Pons (tissue), 1 donor: ENCODE measurements at places on chromosomes 1 and 21.

- peak; percentile 19 for DNase-seq
Observed at GRCh38 chr1:42172381-42173133, 8.0 kb upstream of the GUCA2A start.

- no peak for DNase-seq
Observed at GRCh38 chr1:179953974-179954492, 577 bp upstream of the CEP350 start.

DNA sequence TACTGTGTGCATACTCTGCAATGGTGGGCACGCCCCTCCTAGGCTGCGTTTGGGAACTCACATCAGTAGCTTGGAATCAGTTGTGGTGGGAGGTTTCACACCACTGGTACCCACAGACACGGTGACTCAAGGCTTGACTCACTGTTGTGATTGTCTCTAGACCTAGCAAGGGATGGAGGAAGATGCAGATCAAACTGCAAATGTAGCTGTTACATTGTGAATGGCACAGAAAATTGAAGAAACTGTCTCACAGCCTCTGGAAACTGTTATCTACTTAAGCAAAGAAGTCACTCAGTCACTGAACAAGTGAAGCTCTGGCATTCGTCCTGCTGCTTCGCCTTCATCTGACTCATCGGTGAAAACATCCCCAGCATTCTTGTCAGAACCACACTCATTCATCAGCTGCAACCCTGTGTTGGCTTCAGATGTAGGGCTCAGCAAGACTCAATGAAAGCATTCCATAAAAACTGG is 59.5 kb downstream of the POFUT2 start:
- peak; percentile 36 for DNase-seq

DNA sequence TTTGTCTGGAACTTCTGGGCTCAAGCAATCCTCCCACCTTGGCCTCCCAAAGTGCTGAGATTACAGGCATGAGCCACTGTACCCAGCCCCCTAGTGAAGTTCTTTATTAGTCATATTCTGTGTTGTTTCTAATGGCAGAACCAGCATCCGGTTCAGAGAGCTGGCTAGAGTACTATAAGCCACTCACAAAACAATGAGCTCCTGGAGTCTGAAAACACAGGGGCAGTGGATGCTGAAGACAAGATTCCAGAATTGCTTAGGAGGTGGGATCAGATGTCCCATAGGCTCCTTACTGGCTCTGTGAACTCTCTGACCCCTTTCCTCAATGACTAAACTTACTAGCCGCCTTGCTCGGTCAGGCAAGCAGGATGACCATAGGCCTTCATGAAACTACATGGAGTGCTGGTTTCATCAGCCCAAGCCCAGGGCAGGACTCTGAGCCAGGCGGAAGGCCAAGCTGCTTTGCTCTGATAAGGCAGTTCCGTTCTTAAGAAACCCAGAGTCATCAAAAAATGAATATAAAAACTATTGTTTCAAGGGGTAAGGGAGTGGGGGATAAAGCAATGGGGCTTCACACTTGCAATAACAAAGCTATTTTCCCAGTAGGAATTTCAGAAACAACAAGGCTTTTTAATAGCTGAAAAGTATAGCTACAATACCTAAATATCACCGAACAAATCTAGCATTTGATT is 8.1 kb downstream of the MTHFR start:
- DNase-seq, result no peak

GRCh38 chr1:184941410-184941733 is 32.9 kb downstream of the NIBAN1 start:
- DNase-seq, result no peak

- DNase-seq, result no peak
Observed at GRCh38 chr1:162018418-162018817, 5.3 kb downstream of the OLFML2B start.

- no peak for DNase-seq
Observed at GRCh38 chr21:38293765-38294164, 37.0 kb downstream of the KCNJ15 start.

- peak; percentile 88 for DNase-seq
Observed at GRCh38 chr1:224245188-224245587, 62.1 kb downstream of the DEGS1 start.

DNA sequence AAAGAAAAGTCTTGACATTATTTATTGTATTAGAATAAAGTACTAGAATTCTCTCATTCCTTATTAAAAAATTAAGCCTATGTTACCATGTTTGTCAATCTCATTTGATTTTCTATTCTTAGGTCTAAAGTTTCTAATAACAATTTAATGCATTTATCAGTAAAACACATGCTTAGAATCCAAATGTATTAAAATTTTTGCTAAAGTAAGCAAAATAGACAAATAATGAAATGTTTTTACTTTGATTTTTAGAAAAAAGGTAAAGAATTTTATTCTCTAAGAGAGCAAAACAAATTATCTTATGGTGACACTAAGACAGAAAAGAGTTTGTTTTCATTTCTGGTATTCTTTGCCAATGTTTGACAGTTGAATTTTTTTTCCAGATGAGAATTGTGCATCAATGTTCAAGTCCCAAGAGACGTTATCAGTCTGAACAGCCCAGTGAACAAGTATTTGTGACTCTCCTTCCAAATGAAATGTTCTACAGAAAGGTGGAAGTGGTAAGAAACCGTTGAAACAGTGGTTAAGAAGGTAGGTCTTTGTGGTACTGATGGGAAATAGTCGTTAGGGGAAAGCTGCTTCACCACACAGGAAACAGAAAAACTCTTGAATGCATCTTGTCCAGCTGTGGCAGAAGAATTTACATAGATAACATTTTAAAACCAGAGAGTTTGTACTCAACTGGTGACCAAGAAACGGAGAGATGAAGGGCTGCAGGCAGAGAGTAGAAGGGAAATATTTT is 402.5 kb downstream of the PTPRC start:
- DNase-seq, result no peak

- peak; percentile 73 for DNase-seq
Observed at GRCh38 chr1:32242341-32242851, 4.6 kb upstream of the FAM167B start.

GRCh38 chr21:21730512-21730911 is 732.3 kb downstream of the NCAM2 start:
- no peak for DNase-seq

GRCh38 chr1:201399352-201400126 is 415 bp upstream of the LAD1 start:
- no peak for DNase-seq

DNA sequence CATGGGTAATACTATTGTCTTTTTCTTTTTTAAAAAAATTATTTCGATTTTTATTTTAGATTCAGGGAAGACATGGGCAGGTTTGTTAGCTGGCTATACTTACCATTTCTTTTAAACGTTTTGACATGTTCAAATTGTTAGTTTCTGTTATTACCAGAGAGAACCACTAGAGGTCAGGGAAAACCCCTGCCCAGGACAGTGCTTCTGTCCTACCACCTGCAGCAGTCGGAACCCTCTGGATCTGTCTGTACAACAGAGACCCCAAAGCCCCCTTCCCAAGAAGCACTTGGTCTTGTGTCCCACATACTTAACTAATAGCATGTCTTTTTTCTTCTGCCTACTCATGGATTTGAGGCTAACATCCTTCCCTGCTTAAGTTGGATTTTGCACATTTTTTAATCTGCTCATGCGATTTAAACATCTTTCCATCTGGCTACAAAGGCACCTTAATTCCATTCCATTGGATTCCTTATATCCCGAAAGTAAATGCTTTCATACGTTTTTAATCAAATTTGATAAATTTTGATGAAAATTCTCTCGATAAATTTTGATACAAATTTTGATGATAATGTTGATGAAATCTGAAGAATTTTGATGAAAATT is 10.0 kb upstream of the C1orf115 start:
- peak; percentile 33 for DNase-seq

DNA sequence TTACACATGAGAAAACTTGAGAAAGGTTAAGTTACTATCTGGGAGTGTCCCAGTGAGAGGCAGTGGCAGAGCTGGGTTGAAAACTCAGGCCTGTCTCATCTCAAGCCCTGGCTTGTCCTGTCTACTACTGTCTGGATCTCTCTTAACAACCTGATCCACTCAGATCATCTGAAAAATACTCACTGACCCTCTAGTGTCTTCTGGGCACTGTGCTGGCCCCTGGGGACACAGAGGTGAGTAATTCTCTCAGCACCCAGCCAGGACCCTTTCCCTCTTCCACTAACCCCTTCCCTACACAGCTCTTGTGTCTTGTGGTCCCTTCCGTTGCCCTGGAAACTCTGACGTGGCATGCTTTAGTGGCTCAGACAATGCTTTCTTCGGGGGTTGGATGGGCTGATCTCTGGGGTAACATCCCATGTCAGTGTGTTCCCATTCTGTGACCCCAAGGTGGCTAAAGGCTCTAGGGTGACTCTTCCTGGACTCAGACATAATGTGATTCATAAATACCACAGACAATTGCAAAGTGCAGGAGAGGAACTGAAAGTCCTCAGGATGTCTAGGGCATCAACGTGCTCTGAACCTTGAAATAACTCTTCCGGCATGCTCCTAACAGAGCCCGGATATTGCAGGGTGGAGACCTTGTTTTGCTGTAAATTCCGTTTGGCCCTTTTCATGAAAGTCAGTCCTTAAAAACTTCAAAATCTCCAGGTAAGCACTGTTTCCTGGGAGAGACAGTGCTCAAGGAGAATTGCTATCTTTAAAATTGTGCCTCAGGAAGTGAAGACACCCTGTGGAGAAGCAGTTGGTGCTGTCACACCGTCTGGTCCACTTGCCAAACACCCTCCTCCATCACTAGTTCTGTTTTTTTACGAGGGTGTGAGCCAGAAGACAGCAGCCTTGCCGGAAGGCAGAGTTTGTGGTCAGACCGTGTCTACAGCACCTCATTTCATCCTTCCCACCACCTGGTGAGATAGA is 4.0 kb downstream of the SHISAL2A start:
- peak; percentile 54 for DNase-seq

- no peak for DNase-seq
Observed at GRCh38 chr1:56780826-56781225, 38.4 kb downstream of the FYB2 start.

DNA sequence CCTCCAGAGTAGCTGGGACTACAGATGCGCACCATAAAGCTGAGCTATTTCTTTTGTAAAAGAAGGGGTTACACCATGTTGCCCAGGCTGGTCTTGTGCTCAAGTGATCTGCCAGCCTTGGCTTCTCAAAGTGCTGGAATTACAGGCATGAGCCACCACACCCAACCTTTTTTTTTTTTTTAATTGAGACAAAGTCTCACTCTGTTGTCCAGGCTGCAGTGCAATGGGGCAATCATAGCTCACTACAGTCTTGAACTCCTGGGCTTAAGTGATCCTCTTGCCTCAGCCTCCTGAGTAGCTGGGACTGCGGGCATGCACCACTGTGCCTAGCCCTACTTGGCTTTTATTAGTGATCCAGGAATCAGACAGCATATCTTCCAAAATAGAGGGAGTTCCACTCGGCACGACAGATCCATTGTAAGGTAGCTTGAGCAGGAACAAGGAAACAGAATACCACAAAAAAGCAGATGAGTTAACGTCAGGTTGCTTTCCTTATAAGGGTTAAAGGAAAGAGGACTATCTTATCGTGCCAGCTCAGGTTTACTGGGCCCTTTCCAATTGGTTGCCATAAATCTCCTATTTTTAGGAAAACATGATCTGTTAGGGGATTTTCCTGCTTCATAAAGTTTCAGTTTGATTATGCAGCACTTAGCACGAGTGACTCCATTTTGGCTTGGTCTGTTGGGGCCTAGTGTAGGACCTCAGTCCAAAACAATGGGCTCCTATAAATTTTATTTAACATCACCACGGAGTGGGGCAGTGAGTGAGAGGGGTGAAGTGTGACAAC is 45.2 kb downstream of the NENF start:
- no peak for DNase-seq

- DNase-seq, result no peak
Observed at GRCh38 chr1:162151900-162152829, 82.7 kb downstream of the NOS1AP start.

DNA sequence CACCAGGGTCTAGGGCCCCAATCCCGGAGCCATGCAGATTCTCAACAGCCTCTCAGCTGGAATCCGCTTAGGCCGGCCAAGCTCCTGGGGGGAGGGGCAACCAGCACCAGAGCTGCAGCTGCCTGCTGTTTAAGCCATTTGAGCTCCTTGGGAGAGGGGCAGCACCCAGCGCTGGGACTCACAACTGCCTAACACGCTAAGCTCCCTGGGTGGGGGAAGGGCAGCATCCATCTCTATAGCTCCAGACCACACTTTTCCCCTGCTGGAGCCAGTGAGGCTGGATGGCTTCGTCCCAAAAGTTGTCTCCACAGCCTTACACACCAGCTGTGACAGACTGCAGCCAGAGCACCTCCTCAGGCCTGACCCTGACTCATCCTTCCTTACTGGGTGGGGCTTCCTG is 6.9 kb upstream of the PTGFR start:
- no peak for DNase-seq

DNA sequence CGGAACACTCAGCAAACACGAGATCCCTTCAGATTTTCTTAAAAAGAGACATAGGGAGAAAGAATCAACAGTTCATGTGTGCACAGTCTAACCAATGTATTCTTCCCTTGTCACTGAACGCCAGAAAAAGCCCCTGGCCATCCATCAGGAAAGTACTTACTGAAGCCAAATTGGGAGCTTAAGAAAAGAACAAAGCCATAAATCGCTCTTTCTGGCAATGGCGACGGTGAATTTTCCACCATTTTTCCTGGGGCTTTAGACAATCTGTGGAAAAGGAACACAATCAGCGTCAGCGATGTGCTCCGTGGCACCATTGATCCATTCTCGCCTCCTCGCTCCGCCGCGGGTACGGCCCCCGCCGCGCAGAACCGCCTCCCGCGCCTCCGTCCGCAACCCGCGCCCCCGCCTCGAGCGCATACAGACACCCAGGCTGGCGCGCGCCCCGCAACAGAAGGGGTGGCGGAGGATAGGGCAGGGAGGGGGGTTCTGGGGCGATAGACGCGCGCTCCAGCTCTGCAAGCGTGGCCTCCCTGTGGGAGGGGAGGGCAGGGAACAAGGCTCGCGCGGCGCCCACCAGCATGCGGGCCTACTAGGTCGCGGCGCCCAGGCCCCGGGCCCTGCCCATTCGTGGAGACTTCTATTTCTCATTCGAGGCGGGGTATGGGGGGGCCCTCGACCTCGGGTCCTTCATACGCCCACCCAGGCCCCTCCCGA is 440 bp downstream of the PIGP start:
- DNase-seq, result peak; percentile 88

GRCh38 chr1:242827538-242827937 is 303.0 kb upstream of the PLD5 start:
- no peak for DNase-seq
